ENCODE measurements at places on chromosomes 5 and 9.

GRCh38 chr5:17910318-17910717 is 276.1 kb downstream of the TAF11L14 start:
- no peak for DNase-seq

GRCh38 chr5:60374409-60374808 is 325.6 kb downstream of the DEPDC1B start:
- DNase-seq, result no peak

DNA sequence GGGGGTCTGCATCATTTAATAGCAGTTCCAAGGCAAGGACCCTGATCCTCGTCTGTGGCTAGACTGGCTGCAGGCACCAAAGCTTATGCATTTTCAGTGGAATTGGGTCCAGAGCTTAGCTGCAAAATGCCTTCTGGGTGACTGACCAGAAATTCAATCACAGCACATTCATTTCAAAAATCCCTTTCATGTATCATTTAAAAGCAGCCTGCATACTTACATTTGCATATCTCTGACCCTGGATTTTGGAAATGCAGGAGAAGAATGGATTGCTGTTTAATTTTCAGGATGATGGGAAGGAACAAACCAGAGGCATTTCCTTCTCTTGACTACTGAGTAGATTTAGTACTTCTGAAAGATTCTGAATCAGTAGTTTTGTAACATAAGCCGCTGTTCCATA is 122.8 kb downstream of the PPP2R2B start:
- DNase-seq, result no peak

- DNase-seq, result no peak
These were observed 593 bp upstream of the NAA35 start for GRCh38 chr9:85940275-85940831.

DNA sequence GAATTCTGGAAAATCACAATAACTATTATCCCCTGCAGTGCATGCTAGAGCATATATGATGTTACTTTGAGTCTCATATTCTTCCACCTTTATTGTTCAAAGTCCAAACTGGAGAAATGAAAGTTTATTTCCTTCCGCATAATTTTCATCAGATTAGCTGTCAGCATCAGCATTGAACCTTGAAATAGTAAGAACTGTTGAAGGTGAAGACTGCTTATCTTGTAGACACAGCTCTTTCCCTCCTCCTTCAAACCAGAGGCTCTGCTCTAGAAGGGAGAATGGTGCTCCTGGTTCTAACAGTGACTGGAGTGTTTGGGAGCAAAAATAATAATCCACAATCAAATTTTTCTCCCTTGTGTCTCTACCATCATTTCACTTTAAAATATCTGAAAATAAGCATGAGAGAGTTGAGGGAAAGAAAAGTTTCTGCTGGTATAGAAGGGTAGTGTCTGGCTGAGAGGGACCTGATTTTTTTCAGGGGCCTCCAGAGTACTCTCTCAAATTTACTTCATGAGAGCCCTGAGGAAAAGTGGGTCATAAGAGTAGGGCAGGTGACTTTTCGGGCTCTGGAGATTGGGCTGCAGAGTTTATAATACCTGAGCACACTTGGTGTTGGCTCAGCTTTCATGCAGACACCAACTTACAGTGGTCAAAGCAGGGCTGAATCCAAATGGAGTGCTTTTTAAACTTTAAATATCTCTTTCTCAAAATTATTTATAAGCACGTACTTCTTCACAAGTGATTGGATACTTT is 170.4 kb downstream of the ZDHHC21 start:
- no peak for DNase-seq

DNA sequence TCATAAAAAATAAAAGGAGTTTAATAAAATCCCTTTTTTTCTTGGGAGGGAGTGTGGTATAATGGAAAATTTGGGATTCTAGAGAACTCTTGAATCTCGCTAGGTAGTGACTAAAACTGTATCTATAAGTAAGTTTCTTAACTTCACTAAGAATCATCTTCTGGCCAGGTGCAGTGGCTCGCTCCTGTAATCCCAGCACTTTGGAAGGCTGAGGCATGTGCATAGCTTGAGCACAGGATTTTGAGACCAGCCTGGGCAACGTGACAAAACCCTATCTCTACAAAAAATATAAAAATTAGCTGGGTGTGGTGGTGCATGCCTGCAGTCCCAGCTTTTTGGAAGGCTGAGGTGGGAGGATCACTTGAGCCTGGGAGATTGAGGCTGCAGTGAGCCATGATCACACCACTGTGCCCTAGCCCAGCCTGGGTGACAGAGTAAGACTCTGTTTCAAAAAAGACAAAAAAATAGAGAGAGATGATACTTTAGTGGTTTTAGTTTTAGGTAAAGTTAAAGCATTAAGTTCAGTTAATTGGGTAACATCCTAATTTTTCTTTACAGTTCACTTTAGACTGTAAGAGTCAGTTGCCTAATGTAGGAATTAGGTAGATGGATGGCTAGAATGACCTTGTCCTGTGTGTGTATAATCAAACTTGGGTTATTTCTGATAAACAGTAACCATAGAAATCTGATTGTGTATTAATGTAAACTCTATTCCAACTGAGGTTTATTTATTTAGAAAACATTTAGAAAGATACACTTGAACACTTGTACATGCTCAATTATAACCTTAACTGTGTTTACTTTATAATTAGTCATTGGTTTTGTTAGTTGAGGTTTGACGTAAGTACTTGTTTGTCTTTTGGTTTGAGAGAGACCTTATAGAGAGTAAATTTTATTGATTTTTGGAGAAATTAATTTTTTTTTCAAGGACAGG is 17.8 kb downstream of the UNC13B start:
- no peak for DNase-seq

DNA sequence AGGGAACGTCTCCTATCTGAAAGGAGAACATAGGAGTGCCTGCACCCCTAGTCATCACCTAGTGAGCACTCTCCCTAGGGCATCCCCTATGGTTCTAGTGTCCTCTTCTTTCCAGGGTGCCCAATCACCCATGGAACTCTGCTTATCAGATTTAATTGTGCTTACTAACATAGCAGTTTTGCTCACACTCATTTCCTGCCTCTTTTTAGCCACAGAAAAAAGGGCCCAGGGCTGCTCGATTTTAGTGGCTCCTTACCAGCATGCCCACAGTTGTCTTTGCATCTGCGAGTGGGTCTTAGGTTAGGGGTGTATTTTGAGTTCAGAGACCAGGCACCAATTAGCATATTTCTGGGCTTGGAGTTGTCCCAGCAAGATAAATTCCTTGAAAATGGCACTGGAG is 1110.2 kb downstream of the TAF11L14 start:
- no peak for DNase-seq

- no peak for DNase-seq
These were observed 78.1 kb upstream of the HMHB1 start for GRCh38 chr5:143733665-143734455.

- peak; percentile 7 for DNase-seq
These were observed 255.2 kb upstream of the TNC start for GRCh38 chr9:115373000-115373709.

DNA sequence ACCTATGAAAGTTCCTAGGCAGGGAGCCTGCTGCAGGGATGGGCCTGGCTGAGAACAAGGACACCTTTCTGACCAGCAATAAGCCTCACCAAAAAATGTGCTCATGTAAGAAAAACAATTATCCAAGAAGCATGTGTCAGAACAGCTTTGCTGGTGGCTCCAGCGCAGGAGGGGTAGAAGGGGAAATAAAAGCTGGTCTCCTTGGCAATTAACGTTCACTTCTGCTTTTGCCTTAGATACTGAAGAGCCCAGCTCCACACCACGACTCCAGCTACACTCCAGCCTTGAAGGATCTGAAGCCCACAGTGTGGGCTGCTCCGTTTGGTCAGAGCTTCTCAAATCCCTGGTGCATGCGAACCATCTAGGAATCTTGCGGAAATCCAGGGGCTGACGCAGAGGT is 107.6 kb upstream of the PHYKPL start:
- no peak for DNase-seq

DNA sequence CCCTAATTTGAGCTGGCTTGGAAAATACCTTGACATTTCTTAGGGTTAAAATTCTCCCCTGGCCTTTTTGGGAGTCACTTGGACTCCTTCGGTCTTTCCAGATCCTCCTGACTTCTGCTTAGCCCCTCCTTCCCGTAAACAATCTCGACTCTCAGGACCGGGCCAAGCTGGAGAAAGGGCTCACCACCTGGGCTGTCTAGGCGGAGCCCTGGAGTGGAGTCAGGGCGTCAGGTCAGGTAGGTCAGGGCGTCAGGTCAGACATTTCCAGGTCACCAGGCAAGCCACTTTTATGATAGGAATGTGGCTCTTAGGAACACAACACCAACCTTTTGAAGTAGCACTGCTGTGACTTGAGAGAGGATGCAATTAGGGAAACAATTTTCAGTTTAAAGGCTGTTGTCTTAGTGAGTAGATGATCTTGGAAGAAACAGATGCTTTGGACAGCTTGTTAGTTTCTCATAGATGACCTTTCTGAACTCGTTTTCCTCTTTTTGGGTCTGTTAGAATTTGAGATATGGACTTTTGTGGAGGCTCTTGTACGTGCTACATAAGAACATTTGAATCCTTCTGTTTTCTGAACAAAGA is 12.8 kb downstream of the OSTF1 start:
- DNase-seq, result no peak

- no peak for DNase-seq
These were observed 107.2 kb downstream of the C5orf15 start for GRCh38 chr5:133861161-133861737.

- no peak for DNase-seq
These were observed 1.6 kb downstream of the TMEM245 start for GRCh38 chr9:109117856-109118807.

DNA sequence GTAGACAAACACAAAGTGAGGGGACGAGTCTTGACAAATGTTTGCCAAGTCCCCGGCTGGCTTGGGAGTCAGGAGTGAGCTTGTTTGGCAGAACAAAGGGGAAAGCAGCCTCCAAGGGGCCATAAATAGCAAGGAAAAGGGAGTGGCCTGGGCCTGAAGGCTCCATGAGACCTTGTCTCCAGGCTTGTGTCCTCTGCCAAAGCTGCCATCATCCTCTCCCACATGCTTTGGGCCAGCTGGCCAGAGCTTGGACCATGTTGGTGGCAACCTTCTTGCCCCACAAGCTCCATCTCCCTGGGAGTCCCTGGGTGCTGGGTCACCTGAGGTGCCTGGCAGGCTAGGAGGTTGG is 13.3 kb upstream of the PITX1 start:
- no peak for DNase-seq

DNA sequence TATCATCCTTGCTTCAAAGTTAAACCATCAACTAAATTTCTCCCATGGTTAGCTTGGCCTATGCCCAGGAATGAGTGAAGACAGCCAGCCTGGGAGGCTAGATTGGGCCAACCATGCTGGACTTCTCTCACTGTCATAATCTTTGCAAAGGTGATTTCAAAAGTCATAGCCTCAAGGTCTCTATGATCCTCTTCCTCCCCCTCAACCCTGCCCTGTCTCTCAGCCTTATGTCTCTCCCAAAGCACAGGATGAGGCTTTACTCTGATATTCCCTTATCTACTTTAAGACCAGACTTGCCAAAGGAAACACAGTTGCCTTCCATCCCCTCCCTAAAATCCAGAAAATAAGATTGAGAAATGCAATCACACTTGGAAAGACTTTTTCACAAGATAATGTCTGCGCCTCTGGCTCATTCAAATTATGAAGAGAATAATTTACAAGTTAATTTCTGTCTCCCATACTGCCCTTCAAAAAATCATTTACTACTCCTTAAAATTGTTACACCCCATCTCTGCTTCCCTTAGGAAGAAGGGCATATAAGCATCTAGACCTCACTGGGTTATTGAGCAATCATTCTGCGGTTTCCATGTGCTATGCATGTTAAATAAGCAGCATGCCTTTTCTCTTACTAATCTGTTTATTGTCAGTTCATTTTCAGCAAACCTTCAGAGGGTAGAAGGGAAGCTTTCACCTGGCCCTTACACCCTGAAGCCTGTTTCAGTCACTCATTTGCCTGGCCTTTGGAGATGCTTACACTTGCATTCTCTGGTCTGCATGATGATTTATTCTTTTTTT is 113.8 kb upstream of the ANKRD55 start:
- no peak for DNase-seq

DNA sequence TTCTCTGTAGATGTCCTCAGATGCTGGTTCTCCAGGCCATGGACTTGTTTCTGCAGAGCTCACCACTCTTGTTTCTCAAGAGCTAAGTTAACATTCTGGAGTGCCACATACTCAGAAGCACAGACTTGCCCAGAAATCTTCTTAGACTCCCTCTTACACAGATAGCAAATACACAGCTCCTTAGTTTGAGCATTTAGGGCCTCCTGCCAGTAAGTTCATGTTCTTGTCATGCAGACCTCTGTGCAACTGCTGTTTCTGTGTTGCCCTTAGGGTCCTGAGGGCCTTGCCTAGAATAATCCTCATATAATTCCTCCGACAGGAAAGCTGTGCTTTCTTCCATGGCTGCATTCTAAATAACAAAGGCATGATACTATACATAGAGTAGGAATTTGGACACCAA is 1.3 kb upstream of the PTPDC1 start:
- no peak for DNase-seq

DNA sequence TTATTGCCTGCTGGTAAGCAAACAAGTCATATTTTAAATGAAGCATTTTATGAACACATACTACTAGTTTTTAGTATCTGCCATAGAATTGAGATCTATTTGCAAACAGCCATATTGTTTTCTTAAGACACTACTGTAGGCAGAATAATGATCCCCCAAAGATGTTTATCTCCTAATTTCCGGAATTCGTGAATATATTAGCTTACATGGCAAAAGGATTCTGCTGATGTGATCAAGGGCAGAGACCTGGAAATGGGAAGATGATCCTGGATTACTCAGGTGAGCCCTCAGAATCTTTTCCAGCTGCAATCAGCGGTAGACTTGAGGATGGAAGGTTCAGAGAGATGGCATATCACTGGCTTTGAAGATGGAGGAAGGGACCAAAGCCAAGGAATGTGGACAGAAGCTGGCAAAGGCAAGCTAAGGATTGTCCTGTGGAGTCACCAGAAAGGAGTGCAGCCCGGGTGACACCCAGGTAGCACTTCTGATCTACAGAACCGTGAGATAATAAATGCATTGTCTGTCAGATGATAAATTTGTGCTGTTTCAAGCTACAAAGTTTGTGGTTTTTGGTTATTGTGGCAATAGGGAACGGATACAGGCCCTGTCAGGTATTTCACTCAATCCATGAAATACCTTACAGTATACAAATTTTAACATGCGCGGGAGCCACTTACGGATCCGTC is 1.0 kb upstream of the ERCC6L2 start:
- no peak for DNase-seq

GRCh38 chr5:174837919-174838902 is 113.8 kb downstream of the MSX2 start:
- DNase-seq, result no peak

GRCh38 chr5:6581559-6582426 is 51.1 kb downstream of the NSUN2 start:
- no peak for DNase-seq

DNA sequence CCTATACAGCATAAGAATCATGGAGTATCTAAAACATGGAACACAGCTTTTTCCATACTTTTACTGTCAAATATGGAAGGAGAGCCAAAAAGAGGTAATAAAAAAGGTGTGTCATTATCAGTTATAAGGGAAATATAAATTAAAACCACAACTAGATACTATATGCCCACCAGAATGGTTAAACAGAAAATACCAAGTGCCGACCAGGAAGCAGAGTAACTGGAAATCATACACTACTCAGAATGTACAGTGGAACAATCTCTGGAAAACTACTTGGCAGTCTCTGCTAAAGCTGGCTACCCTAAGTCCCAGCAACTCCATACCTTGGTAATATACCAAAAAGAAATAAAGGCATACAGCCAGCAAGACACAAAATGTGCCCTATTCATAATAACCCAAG is 2.4 kb downstream of the PAIP1 start:
- DNase-seq, result no peak

- DNase-seq, result no peak
These were observed 613.7 kb upstream of the CDH18 start for GRCh38 chr5:20601678-20602100.

Data from stimulated activated CD4-positive, alpha-beta T cell treated with anti-CD3 and anti-CD28 coated beads, TNF-alpha, amount 100 ng/mL, for 48 hours (primary cell).